ENCODE measurements at places on chromosomes 6 and 20.

DNA sequence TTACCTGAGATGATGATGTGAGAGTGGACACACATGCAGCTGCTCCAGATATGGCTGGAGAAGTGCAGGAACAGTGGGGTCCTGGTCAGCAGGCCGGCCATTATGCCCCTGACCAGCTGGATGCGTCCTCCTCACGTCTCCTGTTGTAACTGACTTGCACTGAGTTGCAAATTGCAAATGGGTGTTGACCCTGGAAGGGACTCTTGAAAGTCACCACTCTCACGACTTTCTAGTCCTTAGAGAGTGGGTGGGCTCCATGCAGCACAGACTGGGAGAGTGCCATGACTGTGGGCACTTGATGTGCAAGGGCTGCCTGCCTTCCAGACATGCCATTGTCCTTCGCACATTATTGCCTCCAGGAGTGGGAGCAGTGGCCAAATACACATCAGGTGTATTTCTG lies 10.8 kb downstream of the FAM83D start:
- DNase-seq = no peak

GRCh38 chr6:28010526-28010925 lies 53.5 kb downstream of the OR2B6 start:
- no peak for DNase-seq

GRCh38 chr20:60785301-60785700 lies 466.8 kb upstream of the CDH4 start:
- DNase-seq = no peak

GRCh38 chr20:53306192-53306805 lies 287.3 kb downstream of the ZNF217 start:
- DNase-seq = no peak

- DNase-seq = no peak
These were observed 69.9 kb upstream of the BTBD3 start for GRCh38 chr20:11847827-11848226.

DNA sequence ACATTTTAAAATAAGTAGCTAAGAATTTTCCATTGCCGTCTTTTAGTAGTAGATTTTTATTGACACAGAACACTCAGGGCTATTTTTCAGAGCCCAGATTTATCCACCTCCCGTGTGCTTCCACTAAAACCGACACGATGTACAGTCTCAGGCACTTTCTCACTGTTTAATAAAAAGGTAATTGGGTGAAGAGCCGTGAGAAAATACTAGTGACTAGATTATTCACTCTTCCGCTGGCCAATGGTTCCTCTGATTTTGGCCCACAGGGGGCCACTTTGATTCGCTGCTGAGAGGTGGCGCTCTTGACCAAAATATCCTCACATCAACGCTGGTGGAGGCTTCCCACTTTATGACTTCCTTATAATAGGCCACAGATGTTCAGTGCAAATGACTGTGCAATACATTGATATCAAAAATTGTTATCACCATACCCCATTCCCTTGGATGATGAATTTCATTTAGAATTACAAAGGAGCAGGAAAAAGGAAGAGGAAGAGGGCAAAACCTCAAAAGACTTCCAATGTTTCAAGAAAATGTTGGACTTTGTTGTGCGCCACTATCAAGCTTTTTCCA lies 12.3 kb upstream of the HDDC2 start:
- no peak for DNase-seq

DNA sequence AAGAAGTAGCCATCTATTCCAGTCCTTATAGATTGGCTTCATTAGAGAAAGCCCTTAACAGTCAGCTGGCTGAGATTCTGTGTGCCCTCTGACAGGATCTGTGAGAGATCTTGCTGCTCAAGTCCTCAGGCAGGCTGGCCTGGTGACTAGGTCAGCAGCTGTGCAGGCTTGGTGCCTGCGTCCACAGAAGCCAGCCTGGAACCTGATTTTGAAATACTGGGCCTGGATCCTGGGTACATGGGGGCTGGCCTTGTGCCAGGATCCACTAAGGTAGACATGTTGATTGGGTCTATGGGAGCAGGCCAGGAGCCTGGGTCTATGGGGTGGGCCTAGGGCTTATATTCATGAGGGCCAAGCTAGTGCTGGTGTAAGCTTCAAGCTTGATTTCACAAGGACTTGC lies 381.8 kb upstream of the MARCKS start:
- no peak for DNase-seq

GRCh38 chr20:10719740-10720385 lies 46.1 kb upstream of the JAG1 start:
- DNase-seq = no peak

GRCh38 chr20:51579137-51579536 lies 36.6 kb upstream of the NFATC2 start:
- no peak for DNase-seq

GRCh38 chr20:17654649-17655285 lies 27.3 kb downstream of the RRBP1 start:
- DNase-seq = no peak

DNA sequence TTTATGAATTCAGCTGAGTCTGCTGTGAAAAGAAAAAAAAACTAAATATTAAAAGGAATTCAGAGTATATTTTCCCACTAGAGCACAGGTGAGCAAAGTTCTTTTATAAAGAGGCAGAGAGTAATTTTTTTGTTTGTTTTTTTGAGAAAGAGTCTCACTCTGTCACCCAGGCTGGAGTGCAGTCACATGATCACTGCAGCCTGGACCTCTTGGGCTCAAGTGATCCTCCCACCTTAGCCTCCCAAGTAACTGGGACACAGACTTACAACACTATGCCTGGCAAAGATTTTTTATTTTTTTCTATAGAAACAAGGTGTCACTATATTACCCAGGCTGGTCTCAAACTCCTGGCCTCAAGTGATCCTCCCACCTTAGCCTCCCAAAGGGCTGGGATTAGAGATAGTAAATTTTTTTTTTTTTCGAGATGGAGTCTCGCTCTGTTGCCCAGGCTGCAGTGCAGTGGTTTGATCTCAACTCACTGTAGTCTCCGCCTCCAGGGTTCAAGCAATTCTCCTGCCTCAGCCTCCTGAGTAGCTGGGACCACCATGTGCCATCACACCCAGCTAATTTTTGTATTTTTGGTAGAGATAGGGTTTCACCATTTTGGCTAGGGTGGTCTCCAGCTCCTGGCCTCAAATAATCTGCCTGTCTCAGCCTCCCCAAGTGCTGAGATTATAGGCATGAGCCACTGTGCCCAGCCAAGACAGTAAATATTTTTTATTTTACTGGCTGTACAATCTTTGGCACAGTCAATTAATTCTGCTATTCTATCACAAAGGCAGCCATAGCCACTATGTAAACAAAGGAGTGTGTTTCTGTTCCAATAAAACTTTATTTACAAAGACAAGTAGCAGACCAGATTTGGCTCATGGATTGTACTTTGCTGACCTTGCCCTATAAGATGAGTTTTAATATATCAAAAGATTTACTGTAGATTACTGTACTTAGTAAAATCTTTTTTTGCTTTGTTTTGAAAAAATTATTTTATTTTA lies 14.5 kb upstream of the B4GALT5 start:
- no peak for DNase-seq

DNA sequence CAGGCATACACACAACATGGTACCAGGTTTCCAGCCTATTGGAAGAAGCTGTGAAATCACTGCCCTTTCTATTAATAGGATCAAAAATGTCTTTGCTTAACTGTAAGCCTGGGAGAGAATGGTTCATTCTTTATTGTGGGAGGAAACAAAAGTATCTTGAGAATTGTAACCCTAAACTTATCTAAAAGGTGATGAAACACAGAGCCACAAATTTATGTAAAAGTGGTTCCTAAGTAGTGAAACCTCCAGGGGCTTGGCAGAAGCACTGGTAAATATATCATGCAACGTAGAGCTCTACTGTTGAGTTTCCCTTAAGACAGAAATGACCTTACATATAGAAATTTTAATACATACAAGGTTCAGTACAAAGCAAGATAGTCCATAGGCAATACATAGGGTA lies 17.2 kb upstream of the NOX3 start:
- no peak for DNase-seq

DNA sequence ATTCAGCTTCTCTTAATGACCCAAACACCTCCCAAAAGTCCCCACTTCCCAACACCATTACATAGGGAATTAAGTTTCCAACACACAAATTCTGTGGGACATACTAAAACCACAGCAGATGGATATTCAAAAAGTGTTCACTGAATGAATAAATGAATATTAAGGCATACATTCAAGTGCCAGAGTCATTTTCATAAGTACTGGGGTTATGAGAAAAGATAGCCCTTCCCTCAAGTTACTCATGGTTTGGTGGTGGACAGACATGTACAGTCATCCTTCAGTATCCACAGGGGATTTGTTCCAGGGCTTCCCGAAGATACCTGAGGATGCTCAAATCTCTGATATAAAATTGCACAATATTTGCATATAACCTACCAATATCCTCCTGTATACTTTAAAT lies 50.4 kb downstream of the HS3ST5 start:
- no peak for DNase-seq

- DNase-seq = no peak
These were observed 326.0 kb downstream of the GRIK2 start for GRCh38 chr6:101719521-101719920.

- DNase-seq = no peak
These were observed 248.2 kb downstream of the KHDC1L start for GRCh38 chr6:72977114-72977513.

GRCh38 chr6:121310495-121310894 lies 23.8 kb downstream of the TBC1D32 start:
- DNase-seq = no peak

GRCh38 chr6:129792049-129792448 lies 69.1 kb downstream of the TMEM244 start:
- DNase-seq = no peak

DNA sequence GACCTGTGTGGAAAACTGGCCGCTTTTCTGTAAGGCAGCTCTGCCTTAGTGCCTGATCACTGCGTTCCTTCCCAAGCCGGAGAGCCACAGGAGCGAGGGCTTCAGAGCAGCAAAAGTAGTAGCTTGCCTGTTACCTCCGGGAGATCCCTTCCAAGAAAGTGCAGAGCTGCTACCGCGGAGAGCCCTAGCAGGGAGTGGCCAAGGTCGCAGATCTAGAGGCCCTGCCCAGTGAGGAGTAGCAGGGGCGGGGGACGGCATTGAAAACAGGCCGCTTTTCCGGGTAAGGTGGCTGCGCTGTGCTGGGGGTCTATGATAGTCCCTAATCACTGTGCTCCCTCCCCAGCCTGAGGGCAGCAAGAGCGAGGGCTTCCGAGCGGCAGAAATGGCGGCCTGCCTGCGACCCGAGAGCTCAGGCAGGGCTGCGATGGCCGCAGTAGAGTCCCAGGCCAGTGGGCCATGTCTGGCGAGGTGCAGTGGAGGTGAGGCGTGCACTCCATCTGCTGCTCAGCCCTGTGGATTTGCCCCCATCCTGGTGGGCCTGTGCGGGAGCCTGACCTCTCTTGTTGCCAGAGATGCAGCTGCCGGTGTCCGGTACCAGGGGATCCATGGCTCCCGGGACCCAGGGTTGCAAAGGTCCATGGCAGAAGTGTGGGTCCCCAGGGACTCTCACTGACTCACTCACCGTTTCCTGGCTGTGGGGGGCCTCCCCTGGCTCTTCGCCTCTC lies 67.3 kb downstream of the KLHL32 start:
- no peak for DNase-seq

GRCh38 chr6:137968901-137969300 lies 101.8 kb downstream of the TNFAIP3 start:
- no peak for DNase-seq

- no peak for DNase-seq
These were observed 584.2 kb downstream of the CD109 start for GRCh38 chr6:74280130-74280692.

GRCh38 chr20:62896526-62896925 lies 29.8 kb downstream of the DIDO1 start:
- DNase-seq = no peak

DNA sequence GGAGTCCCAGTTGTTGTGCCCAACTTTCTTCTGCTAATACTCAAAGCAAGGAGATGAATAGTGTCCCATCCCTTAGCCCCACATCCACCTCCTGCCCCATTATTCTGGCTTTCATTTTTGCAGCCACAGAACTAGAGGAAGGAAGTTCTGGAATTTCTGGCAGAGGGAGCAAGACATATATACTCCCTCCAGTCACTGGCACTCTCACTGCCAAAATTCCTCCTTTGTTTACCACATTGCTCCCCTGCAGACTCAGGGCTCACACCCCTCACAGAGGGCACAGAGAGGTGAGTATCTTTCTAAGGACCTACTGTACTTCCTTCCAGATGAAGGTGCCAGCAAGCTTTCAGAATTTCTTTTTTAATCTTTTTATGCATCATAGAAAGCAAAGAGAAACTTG lies 168.0 kb upstream of the ID4 start:
- no peak for DNase-seq

DNA sequence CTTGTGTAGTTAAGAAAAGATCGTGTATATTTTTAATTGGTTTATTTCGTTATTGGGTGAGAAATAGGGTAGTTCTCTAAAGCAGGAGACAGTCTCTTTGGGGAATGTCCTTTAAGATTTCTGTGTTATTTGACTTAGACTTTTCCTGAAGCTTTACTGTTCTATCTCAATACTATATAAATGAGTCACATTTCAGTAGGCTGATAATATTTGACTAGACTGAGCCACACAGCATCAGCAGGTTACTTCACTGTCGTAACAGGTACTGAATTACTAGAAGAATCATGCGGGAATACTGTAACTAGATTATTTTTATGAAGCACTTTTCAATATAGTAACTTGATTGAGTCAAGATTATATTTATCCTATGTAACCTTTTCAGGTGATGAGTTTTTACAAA lies 1.4 kb downstream of the SMAP1 start:
- no peak for DNase-seq

- DNase-seq = no peak
These were observed 153.5 kb upstream of the DST start for GRCh38 chr6:56796196-56796532.

DNA sequence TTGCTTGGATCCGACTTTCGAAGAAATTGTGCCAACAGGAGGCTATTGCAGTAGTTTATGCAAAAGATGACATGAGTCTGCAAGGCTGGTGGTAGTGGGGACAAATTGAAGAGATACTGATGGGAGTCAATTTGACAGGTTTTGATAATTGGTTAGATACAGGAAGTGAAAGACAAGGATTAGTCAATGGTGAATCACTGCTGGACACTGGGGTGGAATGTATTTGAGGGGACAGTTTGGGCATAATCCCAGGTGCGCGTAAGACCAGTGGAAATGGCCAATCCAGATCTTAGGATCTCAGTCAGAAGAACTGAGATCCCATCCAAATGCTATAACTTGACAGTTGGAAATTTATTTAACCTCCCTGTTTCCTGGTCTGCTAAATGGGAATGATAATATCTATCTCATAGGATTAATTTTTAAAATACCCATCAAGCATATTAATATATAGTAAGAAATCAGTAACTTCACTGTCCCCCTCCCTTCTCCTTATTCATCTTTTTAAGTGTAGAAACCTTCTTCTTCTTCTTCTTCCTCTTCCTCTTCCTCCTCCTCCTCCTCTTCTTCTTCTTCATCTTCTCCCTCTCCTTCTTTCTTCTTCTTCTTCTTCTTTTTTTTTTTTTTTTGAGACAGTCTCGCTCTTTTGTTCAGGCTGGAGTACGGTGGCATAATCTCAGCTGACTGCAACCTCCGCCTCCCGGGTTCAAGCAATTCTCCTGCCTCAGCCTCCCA lies 30.9 kb upstream of the ERVFRD-1 start:
- no peak for DNase-seq

- no peak for DNase-seq
These were observed 568 bp downstream of the PREP start for GRCh38 chr6:105402090-105402938.

Data from cortex of kidney (tissue), 1 donor.